ENCODE measurements at places on chromosomes 11 and 22.

- DNase-seq: no peak
Measured at GRCh38 chr11:69985331-69985640, 92.8 kb upstream of the ANO1 start.

- DNase-seq: no peak
Measured at GRCh38 chr11:5233307-5233706, 976 bp downstream of the HBD start.

- no peak for DNase-seq
Measured at GRCh38 chr11:97354026-97354425, 964.2 kb downstream of the JRKL start.

GRCh38 chr11:62353841-62354240 lies 16.6 kb downstream of the ASRGL1 start:
- no peak for DNase-seq

DNA sequence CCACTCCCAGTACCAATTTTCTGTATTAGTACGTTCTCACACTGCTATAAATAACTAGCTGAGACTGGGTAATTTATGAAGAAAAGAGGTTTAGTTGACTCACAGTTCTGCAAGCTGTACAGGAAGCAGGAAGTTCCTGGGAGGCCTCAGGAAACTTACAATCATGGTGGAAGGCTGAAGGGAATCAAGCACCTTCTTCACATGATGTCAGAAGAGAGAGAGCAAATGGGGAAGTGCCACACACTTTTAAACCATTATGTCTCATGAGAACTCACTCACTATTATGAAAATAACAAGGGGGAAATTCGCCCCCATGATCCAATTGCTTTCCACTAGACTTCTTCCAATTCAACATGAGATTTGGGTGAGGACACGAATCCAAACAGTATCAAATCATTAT lies 271.4 kb downstream of the ETS1 start:
- no peak for DNase-seq

DNA sequence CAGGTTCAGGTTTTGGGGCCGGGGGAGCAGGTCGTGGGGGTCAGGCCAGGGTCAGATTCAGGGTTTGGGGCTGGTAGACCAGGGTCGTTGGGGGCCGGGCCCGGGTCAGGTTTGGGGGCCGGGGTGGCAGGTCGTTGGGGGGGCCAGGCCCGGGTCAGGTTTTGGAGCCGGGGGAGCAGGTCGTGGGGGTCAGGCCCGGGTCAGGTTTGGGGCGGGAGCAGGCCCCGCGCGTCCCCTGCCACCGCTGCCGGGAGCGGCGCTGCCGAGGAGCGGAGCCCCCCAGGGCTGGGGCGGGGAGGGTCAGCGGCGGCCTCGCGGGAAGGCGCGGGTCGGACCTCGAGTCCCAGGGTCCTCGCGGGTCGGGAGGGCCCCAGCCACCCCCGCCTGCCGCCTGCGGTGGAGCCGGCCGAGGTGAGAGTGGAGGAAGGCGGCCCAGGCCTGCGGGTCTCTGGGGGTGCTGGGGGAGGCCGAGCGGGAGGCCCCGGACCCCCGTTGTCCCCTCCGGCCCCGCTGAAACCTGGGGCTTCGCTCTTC lies 535 bp downstream of the TRABD start:
- DNase-seq: no peak

- DNase-seq: no peak
Measured at GRCh38 chr22:36366291-36366708, 21.5 kb downstream of the MYH9 start.

- no peak for DNase-seq
Measured at GRCh38 chr11:25449091-25449490, 882.8 kb upstream of the ANO3 start.

DNA sequence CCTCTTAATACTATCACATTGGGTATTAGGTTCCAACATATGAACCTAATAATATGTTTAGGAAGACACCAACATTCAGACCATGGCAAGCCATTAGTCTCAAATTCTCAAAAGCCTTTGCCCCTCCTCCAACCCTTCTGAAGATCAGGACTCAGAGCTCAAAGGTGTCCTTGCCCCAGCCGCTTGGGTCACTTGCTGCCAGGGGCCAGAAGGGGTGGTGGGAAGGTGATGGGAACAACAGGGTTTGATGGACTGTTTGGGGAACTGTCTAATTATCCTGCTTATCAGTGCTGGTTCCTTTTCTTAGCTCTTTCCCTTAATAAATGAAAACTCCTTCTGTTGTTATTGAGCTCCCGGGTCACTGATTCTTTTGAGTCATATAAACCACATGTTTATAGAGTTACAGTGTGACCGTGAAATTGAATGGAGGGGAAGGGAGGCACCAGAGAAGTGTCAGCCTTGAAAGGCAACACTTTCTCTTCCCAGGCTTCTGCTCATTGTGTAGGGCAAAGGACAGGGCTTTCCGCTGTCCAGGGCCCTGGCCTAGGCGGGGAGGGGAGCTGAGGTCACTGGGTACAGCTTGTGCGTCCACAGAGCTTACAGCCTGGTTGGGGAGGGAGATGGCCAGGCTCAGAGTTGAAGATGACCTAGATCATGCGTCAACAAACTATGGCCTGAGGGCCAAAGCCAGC lies 105.1 kb downstream of the FBXO7 start:
- no peak for DNase-seq

DNA sequence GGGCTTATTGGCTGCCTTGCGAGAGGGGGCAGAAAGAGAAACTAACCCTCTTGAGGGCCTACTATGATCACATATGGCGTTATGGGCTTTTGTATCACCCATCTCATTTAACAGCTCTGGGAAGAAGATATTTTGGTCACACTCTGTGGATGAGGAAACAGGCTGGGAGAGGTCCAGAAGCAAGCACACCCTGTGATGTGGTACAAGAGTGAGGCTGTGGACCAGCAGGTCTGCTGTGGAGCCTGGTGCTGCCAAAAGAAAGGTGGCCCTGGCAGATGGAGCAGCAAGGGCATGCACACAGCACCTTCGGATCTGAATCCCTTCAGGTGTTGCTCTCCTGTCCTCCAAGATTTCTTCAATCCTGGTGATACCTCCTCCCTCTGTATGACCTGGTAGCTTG lies 64.1 kb downstream of the KCNC1 start:
- no peak for DNase-seq

- no peak for DNase-seq
Measured at GRCh38 chr11:101835506-101836063, 79.2 kb upstream of the CEP126 start.

DNA sequence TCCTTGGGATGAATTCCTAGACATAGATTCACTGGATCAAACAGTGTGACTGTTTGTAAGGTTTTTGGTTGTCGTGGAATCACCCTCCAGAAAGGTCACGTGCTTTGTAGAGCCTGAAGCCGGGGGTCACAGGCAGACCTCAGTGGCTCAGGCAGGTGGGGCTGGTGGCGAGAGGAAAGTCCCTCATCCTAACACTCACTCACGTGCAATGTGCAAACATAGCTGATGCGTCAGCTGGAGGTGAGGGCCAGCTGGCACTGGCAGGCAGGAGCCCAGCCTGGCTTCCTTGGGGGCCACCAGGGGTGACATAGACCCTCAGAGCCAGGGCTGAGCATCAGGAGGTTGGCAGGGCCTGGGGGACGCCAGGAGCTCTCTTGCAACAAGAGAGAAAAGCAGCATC lies 90.0 kb downstream of the ARHGAP8 start:
- DNase-seq: no peak

- no peak for DNase-seq
Measured at GRCh38 chr11:68938816-68939582, 35.3 kb downstream of the IGHMBP2 start.

DNA sequence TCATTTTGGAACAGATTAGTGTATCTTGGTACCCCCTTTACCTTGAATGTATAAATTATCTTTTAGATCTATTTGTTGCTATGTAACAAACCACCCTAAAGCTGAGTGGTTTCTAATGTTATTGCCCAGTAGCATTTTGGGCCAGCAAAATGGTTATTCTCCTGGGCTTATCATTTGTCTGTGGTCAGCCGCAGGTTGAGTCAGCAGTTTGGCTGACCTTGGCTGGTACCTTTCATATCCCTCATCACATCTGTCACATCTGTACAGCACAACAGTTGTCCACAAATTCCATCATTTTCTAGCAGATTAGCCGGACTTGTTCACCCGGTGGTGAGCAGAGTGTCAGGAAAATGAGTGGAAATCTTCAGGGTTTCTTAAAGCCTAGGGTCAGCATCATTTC lies 588.5 kb upstream of the ARHGAP42 start:
- no peak for DNase-seq

GRCh38 chr11:1015826-1016545 lies 20.5 kb downstream of the MUC6 start:
- no peak for DNase-seq

- no peak for DNase-seq
Measured at GRCh38 chr11:67287355-67288197, 1.5 kb upstream of the ANKRD13D start.

DNA sequence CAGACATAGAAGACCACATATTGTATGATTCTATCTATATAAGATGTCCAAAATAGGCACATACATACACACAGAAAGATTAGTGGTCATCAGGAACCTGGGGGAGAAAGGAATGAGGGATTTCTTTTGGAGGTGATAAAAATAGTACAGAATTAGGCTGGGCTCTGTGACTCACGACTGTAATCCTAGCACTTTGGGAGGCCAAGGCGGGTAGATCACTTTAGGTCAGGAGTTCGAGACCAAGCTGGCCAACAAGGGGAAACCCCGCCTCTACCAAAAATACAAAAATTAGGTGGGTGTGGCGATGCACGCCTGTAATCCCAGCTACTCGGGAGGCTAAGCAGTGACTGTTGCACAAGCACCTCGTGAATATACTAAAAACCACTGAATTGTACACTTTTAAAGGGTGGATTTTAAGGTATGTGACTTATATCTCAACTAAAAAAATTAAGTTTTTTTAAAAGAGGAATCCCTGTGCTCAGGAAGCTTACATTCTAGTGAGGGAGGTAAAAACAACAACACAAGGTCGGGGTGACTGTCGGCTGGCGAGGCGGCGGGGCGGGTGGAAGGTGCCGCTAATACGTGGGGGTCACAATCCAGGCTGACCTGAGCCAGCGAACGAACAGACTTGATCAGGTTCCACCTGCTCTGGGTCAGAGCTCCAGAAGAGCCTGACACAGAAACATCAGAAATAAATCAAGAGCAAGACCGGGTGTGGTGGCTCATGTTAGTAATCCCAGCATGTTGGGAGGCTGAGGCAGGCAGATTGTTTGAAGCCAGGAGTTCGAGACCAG lies 25.3 kb upstream of the TESMIN start:
- no peak for DNase-seq

DNA sequence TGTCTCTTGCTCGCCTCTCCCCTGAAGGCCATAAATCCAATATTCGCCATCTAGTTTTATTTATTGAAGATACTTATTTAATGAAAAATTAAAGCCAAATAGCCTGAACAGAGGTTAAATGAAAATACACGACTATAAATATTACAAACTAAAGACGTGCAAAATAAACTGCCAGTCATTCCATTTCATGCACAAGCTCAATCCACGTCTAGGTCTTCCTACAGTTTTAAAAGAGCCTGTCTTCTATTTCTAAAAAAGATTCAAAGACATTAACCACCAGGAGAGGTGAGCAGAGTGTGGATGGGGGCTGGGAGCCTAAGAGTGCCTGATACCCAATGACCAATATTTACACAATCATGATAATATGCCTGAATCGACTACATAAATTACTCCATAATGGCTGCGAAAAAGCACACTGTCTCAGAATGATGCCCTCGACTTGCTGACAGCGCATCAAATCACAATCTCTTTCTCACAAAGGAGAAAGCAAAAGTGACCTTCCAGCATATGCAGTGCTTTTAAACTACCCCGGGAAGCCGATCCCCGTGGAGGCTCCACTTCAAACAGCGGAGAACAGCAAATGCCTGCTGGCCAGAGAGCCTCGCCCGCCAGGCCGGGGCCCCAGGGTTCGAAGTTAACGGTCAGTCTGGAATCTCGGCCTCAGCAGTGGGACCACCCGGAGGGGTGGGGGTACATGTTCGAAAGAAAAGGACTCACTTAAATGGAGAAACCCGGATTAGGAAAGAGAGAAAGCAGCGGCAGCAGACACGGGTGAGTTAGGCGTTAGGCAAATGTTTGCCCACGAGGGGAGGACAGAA lies 1.7 kb downstream of the FCHSD2 start:
- DNase-seq: no peak

DNA sequence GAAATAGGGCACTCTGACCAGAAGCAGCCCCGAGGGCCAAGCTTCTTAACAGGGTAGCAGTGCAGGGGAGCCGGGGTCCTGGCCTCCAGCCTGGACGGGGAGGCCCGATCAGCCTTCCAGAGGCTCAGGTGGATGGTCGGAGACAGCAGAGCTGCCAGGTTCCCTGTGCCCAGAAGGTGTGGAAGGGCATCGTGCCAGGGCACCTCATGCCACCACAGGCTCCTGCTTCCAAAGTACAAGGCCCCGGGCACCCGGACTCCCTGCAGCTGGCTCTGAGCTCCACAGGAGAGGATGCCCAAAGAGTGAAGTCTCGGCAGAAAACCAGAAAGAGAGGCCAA lies 14.3 kb downstream of the EHD1 start:
- no peak for DNase-seq

DNA sequence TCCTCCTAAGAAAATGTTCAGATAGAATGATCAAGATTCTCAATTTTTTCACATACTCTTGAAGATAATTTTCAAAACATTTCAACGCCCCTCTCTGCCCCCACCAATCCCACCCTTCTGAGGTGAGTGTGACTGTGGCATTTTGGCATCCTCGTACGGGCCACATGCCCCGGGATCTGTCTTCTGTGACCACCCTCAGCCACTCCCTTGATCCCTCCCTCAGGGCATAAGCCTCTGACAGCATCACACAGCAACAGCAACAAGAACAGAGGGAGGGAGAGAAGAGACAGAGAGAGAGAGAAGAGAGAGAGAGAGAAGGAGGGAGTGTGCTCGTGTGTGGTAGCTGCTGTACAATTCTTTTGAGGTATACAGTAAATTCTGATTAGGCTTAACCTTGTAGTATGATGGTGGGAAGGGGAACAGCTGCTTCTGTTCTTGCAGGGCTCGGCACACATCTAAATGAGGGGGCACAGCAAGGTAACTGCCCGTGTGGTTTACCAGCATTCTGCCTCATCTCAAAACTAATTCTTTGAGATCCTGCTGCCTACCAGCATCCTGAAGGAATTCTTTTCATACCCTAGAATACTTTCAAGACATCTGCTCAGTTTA lies 21.4 kb downstream of the SCUBE2 start:
- no peak for DNase-seq

DNA sequence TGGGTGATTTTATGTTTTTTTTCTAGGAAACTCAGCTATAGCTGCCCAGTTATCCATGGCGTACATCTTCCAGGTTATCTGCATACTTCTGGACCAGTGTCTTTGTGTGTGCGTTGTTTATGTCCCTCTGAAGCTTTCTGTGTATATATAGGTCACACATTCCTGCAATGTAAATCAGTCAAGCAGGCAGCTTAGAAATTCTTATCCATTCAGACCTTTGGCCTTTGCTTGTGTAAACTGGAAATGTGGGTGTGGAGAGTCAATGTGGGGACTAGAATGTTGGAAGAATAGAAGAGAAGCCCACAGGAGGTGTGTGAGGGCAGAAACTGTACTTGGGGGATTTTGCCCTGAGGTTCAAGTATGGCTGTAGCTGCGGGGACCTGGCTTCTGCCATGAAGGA lies 51.7 kb downstream of the BARX2 start:
- DNase-seq: no peak

- no peak for DNase-seq
Measured at GRCh38 chr22:19355413-19356157, 64.1 kb upstream of the CLTCL1 start.
